H54 (cell line): ENCODE measurements at places on chromosomes 1 and 21.
A peak's percentile ranks its signal among the peaks of the same experiment; 100 is the strongest.

DNA sequence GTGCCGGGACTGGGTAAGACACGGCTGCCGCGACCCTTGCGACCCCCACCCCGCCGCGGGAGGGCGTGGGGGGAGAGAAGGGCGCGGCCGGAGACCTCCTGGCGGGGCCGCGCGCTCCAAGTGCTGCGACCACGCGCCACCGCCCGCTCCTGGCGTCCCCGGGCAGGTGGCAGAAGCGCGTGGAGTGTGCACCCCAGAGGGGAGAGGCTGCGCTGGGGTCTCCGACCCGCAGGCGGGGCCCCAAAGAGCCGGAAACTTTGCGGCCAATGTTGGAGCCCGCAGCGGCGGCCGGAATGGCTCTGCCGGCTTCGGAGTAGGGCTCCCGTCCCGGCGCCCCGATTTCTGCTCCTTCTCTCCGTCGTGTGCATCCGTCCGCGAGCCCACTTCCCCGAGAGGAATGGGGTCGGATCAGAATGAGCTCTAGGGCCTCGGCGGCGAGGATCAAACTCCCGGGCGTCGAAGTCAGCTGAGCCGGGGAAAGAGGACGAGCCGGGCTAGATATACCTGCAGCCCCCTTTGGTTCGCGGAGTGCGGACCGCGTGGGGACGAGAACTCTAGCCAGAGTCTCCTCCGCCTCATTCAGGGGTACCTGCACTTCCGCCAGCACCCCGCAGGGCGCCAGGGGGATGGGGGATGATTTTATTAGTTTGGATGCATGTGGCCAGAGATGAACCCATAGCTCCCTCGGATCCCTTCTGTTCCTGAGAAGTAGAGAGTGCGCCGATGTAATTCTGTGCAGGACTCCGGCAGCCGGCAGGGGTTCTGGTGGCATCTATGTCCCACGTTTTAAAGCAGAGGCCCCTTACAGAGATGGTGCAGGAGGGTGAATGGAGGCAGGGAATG is 751 bp downstream of the STUM start:
- no peak for DNase-seq

- DNase-seq: no peak
Measured at GRCh38 chr1:26020330-26020768, 1.2 kb upstream of the EXTL1 start.

DNA sequence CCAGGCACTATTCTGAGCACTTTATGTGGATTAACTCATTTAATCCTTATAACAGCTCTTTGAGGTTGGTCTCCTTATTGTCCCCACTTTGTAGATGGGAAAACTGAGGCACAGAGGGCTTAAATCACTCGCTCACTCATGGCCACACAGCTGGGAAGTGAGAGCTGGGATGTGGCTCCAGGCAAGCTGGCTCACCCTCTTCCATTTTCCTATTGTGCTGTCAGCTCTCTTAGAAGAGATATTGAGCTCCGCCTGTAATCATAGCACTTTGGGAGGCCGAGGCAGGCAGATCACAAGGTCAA is 3.8 kb upstream of the COL8A2 start:
- DNase-seq: no peak

- peak; percentile 88 for DNase-seq
Measured at GRCh38 chr1:154325583-154326545, 539 bp downstream of the ATP8B2 start.

GRCh38 chr1:36658838-36659237 is 176.1 kb upstream of the CSF3R start:
- no peak for DNase-seq

GRCh38 chr1:2347896-2348295 is 43.5 kb downstream of the MORN1 start:
- no peak for DNase-seq

GRCh38 chr1:168362991-168363390 is 82.3 kb downstream of the TBX19 start:
- DNase-seq: no peak

DNA sequence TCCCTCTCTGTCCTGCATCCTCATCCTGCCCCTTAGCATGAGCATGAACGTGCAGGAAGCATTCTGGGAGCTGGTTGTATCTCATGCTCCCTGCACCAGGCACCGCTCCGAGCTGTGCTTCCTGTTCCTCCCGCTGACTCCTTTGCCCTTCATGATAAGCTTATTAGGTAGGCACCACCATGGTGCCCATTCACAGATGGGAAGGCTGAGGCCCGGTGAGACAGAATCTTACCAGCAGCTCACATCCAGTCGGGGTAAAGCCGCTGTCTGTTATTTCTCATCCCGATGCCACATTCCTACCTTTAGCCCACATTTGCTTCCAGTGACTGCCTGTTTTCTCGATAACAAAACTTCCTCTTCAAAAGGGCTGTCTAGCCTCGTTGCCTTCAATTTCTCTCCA is 7.3 kb downstream of the MIIP start:
- no peak for DNase-seq

GRCh38 chr1:64161357-64161941 is 42.0 kb upstream of the UBE2U start:
- DNase-seq: no peak
